NCI-H345 (cell line): ENCODE measurements at places on chromosomes 2 and 18.

DNA sequence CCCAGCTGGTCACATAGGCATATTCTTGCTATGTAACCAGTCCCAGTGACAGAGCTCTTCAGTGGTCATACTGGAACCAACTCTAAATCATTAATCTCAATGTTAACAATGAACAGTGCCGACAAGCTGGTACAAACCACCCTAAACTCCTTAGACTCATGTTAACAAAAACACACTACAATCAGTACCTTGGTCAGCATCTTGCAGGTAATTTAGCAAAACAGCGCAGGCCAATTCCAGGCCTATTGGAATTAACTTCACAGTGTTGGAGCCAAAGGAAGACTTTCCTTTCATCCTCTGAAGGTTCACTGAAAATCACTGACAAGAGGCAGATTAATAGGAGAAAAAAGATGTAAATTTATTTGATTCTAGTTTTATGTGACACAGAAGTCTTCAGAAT lies 396.4 kb downstream of the PIK3C3 start:
- no peak for DNase-seq

GRCh38 chr18:79987566-79987965 lies 797 bp downstream of the TXNL4A start:
- no peak for DNase-seq

GRCh38 chr2:19235308-19235707 lies 123.1 kb downstream of the OSR1 start:
- no peak for DNase-seq

DNA sequence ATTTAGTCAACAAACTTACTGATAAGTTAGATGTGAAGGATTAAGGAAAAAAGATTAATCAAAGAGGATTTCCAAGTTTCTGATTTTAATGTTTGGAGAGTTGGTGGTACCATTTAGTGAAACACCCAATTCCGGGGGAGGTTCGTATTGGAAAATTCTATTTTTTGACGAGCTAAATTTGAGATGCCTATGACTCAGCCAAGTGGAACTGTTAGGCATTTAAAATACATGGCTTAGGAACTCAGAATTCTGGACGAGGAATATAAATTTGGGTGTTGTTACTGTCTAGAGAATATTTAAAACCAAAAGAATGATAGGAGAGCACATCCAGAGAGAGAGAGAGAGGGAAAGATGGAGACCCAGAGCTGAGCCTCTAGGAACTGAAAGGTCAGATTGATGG lies 103.6 kb downstream of the TMX3 start:
- DNase-seq = no peak

- DNase-seq = no peak
These were observed 258.0 kb upstream of the NRP2 start for GRCh38 chr2:205424326-205424725.

- no peak for DNase-seq
These were observed 92.4 kb downstream of the SPAG16 start for GRCh38 chr2:213376644-213377043.

DNA sequence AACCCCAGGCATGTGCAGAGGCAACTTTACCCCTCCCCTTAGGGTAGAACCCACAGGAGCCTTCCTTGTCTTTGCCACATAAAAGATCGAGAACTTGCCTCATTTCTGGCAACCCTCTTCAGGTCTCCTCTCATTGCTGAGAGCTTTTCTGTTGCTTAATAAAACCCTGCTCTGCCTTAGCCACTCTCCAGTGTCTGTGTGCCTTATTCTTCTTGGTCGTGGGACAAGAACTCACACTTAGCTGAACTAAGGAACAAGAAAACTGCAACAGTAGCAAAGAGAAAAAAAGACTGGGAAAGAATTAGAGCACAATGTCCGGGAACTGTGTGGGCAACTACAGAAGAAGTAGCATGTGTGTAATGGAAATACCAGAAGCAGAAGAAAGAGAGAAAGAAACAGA lies 56.2 kb upstream of the SMIM21 start:
- no peak for DNase-seq

GRCh38 chr2:54402350-54402749 lies 53.8 kb upstream of the SPTBN1 start:
- DNase-seq = no peak

DNA sequence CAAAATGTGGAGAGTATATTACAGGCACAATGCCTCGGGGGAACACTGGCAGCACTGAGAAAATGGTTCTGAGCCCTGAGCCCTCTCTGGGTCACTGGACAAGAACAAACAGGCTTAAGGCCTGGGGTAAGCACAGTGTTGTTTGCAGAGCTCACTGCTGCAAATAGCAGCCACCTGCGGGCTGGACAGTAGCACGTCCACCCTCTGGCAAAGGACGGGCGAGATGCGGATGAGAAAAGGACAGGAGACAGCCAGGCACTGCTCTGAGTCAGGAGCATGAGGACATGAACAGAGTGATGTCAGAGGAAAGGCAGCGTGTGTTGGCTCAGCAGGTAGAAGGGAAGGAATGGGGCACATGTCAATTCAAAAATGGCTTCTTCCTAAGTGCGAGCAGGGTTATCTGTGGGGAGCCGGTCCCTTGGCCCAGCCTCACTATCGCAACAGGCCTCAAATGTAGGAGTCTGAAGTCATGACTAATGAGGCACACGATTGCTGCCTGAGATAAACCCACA lies 25.9 kb upstream of the NEB start:
- DNase-seq = no peak

DNA sequence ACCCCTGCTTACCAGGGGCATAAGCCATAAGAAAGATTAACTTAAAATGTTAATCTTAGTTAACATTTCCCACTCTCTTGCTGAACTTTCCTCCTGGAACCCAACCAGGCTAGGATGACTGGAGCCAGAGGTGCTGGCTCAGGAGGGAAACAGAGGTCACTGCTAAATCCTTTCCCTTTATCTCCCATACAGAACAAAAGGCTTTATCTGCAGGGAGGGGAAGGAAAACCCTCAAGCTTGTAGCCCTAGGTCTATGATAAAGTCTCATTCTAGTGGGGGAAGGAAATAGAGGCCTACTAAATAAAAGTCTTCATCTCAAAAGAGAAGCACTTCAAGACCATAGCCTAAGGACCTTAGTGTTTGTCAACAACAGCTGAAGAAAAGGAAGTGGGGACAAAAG lies 18.6 kb downstream of the HIBCH start:
- DNase-seq = no peak

- DNase-seq = peak; percentile 10
These were observed 261.9 kb upstream of the SIX3 start for GRCh38 chr2:44679584-44679983.

- DNase-seq = no peak
These were observed 384.3 kb upstream of the LYPD1 start for GRCh38 chr2:133054297-133054696.

DNA sequence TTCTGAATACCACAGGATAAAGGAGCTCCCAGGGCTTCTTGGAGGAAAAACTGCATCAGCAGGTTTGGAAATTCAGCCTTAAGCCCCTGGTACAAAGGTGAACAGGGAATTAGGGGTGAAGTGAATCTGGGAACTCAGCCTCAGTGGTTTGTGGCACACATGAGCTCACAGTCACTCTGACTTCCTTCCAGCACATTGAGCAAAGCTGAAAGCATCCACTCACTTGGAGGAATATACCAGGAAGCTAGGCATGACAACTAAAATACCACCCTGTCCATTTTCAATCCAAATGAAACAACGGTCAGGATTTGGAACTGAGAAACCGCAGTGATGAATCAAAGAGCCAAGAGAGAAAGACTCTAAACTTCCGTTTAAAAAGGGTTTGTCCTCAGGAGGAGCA lies 216.1 kb downstream of the ICOS start:
- no peak for DNase-seq

DNA sequence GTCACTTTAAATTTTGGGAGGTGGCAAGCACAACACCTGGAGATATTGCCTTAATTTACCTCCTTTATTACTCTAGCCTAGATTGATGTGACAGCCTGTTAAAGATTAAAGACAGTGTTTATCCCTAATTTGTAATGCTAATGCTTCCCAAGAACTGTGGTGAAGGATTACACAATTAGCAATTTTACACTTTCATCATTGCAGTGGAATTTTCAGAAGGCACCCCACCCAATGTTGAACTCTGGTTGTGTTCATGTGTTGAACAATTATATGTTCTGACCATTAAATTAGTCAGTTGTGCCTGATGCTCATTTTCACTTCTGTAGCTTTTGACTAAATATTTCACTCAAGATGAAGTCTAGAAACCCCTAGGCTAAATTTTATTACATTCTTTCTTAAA lies 317.1 kb upstream of the CWC22 start:
- no peak for DNase-seq

DNA sequence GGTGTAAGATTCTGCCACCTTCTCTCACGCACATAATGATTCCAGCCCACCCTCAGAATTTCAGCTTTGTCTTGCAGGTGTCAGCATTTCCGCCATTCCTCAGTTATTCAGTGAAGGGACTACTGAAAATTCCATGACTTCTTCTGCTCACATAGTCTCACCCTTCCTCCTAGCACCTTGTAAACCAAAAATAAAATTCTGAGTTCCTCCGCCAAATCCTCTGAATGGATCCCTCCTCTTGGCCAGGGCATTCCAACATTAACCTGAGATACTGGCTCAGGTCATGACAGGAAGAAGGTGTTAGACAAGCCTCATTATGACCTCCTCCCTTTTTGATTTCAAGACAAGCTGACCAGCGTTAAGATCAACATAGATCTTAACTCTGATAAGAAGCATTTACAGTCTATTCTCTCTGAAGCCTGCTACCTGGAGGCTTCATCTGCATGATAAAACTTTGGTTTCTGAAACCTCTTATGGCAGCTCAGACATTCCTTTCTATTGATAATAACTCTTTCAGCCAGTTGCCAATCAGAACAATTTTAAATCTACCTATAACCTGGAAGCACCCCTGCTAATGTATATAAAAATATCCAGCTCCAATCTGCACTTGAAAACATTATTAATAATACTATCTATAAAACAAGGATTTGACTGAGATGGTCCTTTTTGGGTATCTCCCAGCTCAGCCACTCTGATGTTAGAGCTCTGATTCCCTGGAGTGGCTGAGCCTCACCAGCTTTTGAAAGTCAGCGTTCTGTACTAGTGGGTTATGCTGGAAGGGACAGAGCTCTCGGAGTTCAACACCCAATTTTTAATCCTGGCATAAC lies 136.4 kb upstream of the APCDD1 start:
- no peak for DNase-seq

GRCh38 chr2:102258025-102258385 lies 53.4 kb upstream of the IL1RL1 start:
- DNase-seq = peak; percentile 70

DNA sequence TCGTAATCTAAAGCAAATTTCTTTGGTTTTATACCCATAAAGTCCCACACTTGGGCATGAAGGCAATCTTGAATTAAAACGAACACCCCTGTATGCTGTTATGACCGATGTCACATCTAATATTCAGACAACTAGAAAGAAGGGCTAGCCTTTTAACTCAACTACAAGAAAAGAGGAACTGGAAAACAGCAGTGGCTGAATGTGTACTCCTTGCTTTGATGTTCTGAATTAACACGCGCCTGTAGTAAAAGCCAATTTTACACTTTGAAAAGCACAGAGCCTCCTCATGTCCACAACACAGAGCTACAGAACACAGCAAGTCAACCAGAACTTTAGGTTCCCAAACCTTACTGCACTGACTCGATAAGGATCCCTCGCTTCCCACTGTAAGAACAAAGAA lies 147.6 kb downstream of the HDAC4 start:
- DNase-seq = no peak

DNA sequence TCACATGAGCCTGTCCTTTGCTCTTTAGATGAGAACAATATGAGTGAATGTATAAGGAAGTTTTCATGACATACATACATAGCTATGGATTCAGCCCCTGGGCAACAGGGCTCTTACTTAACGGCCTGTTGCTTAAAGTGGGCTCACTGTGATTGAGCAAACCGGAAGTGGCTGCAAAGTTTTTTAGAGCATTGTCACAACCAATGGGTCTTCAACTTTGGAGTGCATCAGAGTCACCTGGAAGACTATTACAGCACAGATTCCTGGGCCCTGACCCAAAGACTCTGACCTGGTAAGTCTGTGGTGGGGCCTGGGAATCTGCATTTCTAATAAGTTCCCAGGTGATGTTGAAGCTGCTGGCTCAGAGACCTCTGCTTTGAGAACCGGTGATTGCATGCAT lies 106.3 kb upstream of the SEC11C start:
- no peak for DNase-seq

- DNase-seq = no peak
These were observed 99.4 kb upstream of the EPHA4 start for GRCh38 chr2:221671515-221671914.

DNA sequence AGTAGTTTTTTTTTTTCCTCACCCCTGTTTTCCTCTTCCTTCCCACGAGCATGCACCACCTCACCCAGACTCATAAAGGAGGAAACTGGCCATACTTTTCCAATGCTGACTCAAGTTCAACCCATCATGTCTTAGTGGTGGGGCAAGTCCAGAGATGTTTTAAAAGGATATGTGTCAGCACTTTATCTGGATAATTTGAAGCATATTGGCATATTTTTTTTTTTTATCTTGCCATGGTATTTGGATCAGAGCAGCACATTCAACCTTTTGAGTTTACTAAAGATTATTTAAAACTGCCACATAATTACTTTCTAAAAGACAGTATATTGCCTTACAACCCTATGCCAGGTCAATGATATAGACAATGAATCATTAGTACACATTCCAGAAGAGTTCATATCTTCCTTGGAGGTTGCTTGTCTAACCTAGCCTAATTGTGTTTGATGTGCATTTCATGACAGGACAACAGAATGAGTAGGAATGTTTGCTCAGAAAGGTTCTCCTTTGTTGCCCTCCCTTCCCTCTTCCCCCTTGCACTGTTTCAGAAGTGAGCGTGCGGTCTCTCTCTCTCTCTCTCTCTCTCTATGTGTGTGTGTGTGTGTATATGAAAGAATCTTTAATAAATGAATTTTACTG lies 950.7 kb upstream of the FAM98A start:
- DNase-seq = no peak

DNA sequence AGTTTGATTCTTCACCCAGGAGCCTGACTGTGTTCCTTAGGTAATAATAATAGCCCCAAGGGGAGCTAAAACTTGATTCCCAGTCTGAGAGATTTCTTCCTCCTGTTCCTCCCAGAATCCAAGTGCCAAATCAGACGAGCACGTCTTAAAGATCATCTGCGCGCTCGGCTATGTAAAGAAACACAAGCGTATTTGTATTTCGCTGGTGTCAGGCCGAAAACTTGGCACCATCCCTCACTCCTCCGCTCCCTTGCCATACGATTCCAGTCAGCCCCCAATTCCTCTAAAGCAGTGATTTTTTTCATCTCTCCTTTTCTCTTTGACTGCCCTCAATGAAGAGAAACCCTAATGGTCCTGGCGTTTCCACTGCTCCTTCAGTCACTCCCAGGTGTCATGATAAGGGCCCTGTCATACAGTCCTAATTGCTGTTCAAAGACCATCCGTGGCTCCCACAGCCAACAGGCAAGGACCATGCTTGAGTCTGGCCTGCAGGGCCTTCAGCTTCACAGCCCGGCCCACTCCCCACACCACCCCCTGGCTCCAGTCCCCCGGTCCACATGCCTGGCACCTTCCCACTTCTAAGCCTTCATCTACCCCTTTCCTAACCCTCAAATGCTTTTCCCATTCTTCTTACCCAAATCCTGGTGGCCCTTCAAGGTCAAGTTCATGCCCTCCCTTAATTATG lies 130.8 kb upstream of the ID2 start:
- DNase-seq = no peak

- no peak for DNase-seq
These were observed 61.7 kb downstream of the HS1BP3 start for GRCh38 chr2:20588918-20589871.

GRCh38 chr18:40546875-40547274 lies 1408.2 kb upstream of the PIK3C3 start:
- DNase-seq = no peak

GRCh38 chr2:101956465-101957438 lies 35.0 kb upstream of the IL1R2 start:
- DNase-seq = no peak
